HepG2 (cell line): ENCODE measurements at places on chromosomes 7 and 10. TPM values are rescaled to one million over a fixed set of nuclear protein-coding genes. Genes with fewer than 3 reads are reported as not detected.

DNA sequence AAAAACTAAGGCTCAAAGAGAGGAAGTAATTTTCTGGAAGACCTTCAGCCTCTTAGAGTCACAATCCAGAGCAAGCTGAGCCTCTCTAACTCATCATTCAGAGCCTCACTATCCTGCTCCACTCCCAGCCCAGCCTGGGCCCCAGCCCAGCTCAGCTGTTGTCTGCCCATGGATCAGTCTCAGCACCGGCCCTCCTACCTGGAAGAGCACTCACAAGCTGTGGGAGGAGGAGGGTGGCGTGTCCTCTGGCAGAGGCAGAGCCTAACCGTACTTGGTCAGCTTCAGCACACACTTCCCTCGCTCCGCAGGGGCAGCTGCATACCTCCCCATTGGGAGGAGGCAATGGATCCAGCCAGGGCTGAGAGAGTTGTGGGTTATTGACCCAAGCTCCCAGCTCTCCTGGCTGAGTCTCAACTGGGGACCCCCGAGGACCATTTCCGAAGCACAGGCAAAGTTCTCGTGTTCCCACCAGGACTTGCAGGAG, 66.7 kb upstream of the GPR26 start:
- no peak overlapping the region for H3K4me3 ChIP-seq
- no peak for DNase-seq
- H3K4me1 ChIP-seq: no peaks in the 10 kb centered on the region
- no peaks in the 10 kb centered on the region; the same call in 1 of the 2 replicates for H3K27me3 ChIP-seq
- no peaks in the 10 kb centered on the region for H3K36me3 ChIP-seq
- no peak overlapping the region for H3K27ac ChIP-seq

CAMK1D gene
- polyA plus RNA-seq: under 0.01 TPM in 1 of 2 replicates, not detected in the other

NKX2-3 gene
- polyA plus RNA-seq: not detected in 2 replicates

PPIA gene
- 2,460 and 3,010 TPM in 2 replicates for polyA plus RNA-seq

- H3K36me3 ChIP-seq: no peaks in the 10 kb centered on the region
- DNase-seq: no peak
- H3K4me1 ChIP-seq: no peaks in the 10 kb centered on the region
- H3K27ac ChIP-seq: no peak overlapping the region
Observed at GRCh38 chr7:150940431-150941102, 37.6 kb downstream of the KCNH2 start.
